ENCODE measurements at places on chromosomes 12 and 14.

GRCh38 chr12:11457996-11458645 lies 62.8 kb upstream of the PRB2 start:
- no peak for DNase-seq

DNA sequence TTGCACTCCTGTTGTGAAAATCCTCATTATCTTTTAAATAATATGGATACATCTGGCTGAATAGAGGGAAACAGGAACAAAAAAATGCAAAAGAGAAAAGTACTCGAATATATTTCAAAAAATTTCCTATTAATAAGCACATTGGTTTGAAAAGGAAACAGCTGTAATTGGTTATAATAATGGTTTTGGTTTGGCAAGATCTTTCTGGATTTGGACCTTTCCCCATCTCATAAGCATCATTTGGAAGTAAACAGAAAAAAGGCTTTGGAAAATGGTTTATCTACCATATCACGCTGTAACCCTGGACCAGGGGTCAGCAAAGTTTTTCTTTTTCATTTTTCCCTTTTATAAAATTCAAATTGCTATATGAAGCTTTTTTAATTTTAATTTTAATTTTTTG lies 2.8 kb upstream of the NINJ2 start:
- no peak for DNase-seq

GRCh38 chr12:57242691-57243454 lies 8.1 kb downstream of the STAC3 start:
- peak; percentile 27 for DNase-seq

DNA sequence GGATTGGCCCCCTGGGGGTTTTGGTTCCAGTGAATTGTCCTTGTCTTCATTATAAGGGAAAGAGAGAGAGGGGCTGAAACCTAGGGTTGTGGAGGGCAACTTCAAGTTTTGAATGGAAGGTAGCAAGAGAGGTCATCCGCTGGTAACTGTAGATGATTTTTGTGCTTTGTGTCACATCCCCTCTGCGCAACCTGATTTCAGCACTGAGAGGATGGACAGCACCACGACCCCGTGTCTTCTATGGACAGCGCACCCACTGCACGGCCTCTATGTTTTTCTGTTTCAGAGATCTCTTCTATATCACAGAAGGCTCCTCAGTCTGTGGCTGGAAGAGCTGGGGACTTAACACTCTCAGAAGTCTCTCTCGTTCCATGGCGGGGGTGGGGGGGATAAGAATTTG lies 127.0 kb upstream of the RPH3A start:
- no peak for DNase-seq

GRCh38 chr12:2651068-2651965 lies 143.5 kb upstream of the FKBP4 start:
- DNase-seq = no peak

DNA sequence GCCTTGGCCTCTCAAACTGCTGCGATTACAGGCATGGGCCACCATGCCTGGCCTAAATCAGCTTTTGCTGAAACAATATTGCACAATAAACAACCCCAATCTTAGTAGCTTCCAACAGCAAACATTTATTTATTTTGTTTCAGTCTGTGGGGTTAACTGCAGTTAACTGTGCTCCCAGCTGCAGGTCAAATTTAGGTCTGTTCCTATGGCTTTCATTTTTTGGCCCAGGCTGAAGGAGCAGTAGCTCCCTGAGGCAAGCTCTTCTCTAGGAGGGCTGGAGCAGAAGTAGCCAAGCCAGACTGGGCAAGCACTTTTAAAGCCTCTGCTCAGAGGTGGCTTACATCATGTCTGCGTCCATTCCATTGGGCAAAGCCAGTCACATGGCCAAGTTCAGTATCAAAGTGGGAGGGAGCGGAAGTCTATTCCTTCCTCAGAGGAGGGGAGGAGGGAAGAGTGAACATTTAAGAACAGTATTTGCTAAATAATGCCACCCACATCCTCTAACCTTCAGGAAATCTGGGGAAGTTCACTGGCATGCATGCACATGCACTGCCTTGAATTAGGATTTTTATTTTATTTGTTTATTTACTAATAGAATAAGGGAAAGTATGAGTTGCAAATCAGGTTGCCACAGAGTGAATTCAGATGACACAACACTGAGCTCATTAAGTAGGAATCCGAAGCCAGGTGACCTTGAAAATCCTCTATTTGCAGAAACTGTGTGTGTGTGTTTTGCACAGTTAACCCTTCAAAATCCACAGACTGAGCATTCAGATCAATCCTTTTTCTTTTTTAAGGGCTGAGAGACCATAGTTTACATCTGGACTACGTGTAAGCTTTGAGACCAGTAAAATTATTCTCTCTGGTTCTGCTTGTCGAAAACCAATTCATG lies 122.0 kb upstream of the SEL1L start:
- DNase-seq = no peak

DNA sequence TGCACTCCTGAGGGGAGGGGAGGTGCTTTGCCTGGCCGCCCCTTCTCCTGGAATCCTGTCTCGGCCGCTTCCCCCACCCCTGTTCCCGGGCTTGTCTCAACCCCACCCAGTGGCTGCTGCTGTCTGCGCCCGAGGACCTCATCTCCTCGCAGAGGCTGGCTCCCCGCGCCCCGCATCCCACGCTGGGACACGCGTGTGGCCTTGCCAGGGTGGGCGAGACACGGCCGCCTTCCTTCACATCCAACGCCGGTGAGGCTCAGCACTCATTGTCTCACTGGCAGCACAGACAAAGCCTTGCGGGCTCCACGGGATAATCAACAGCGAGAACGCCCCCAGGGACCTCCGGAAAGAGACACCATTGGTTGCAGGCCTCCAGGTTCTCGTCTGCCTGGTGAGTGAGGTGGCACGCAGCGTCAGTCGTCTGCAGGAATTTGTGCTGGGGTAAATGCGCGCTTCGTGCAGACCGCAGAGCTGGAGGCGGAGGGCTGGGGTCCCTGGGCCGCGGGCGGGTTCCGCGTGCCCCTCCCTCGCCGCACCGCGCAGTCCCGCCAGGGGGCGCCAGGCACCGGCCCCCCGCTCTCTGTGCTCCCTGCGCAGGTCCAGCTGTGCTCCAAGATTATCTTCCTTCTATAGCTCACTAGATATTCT lies 26.8 kb downstream of the CCDC177 start:
- no peak for DNase-seq

GRCh38 chr12:52876372-52876771 lies 27.6 kb upstream of the KRT78 start:
- no peak for DNase-seq

- DNase-seq = no peak
These were observed 222.0 kb upstream of the LRIG3 start for GRCh38 chr12:59142183-59142790.

GRCh38 chr14:28773176-28773575 lies 6.6 kb downstream of the FOXG1 start:
- no peak for DNase-seq

DNA sequence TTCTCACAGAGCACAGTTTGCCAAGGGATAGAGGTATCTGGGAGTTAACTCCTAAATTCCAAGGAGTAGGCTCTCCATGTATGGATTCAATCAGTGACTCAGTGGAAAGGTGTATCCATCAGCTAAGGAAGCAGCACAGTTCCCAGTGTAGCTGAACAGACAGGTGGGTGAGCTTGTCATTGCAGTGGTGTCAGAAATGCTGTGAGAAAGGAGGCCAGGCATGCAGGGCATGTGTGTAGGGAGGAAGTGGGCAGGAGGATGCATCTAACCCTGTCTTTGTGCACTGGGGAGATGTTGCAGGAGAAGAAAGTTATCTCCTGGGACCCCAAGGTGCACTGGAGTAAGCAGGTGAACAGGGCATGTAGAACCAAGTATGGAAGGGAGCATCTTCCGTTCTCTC lies 539.0 kb downstream of the VRK1 start:
- DNase-seq = no peak

DNA sequence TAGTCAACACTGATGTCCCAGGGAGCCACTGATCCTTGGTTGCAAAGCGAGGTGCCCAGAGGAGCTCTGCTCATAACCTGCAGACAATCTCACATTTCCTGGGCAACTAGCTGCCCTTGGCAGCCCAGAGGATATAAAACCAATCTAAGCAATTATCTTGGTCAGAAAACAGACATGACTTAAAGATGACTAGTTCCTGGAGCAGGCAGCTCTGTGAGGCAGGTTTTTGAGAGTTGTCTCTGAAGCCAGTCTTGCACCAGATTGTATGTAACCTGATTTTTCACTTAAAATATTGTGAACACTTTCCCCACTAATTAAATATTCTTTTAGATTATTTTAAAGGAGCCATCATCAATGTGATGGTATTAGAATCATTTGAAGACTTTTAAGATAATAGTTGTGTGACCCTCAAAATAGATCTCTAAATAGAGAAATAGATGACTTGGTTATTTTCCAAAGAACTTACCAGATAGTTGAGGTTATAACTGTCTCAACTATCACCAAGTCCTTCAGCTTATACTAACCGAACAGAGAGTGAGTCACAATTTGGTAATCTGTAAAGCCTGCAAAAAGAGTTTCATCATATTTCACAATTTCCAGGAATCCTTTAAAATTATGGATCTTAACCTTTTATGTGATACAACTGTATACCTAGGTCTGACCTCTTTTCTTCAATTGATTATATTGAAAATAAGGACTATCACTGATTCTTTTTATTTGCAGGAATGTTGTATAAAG lies 75.9 kb downstream of the LIN7A start:
- no peak for DNase-seq

- DNase-seq = no peak
These were observed 73.9 kb downstream of the BMP4 start for GRCh38 chr14:53882684-53883083.

DNA sequence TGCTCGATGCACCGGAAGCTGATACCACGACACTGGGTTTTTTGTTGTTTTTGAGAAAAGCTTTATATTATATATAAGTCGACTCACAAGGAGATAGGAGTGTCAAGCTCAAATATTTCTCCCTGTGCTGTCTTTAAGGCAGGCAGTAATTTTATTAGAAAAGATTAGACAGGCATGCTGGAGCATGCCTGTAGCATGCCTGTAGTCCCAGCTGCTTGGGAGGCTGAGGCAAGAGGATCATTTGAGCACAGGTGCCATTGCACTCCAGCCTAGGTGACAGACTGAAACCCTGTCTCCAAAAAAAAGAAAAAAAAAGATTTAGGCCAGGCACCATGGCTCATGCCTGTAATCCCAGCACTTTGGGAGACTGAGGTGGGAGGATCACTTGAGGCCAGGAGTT lies 51.8 kb downstream of the GNS start:
- no peak for DNase-seq

DNA sequence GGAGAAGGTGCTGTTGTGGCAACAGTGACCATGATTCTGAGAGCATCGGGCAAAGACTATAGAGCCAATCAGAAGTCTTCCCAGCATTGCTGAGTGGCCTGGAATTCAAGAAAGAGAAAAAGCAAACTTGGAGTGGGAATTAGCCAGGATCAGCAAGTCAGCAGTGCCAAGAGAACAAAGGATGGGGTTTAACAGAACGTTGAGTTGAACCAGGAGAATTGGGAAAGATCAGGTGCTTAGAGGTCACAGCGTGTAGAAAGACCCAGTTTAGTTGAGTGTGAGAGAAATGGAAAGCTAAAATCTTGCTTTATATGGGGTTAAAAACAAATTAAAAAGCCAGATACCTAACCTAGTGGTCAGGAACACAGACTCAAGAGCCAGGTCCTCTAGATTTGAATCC lies 90.5 kb upstream of the DNM1L start:
- no peak for DNase-seq

DNA sequence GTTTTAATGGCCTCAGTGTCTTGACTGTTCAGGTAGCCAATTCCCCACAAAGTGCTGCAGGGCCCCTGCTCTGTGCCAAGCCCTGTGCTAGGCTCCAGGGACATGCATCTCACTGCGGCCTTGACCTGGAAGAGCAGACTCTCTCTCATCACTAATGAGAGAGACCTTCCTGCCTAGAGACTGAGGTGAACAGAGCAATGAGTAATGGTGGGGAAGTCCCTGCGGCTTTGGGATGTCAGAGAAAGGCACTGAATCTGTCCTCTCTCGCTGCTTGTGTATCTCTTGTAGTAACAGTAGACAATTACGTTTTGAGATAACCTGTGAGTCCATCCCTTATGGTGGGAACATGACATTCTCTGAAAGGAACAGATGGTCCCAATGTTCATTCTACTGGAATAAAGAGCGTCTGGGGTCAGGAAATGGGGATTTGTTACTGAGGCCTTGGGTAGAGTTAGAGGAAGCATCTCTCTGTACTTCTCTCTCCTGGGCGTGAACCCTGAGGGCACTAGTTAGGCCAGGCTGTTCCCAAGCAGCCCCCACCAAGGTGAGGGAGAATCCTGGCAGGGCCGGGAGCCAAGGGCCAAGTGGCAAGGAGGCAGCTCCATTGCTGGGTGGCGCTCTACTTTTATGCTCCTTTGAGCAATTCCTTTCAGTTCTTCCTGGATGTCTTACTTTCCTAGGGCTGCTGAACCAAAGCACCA lies 13.5 kb downstream of the NFATC4 start:
- DNase-seq = no peak

- DNase-seq = no peak
These were observed 746 bp downstream of the DNAI7 start for GRCh38 chr12:25194214-25194613.

GRCh38 chr12:128191380-128191779 lies 75.6 kb upstream of the TMEM132C start:
- DNase-seq = no peak

- no peak for DNase-seq
These were observed 114.0 kb upstream of the KRAS start for GRCh38 chr12:25364529-25365339.

Data from inflammatory macrophage (primary cell).